ENCODE measurements at places on chromosomes 6 and 20. TPM values are rescaled to one million over a fixed set of nuclear protein-coding genes. Genes with fewer than 3 reads are reported as not detected.

DNA sequence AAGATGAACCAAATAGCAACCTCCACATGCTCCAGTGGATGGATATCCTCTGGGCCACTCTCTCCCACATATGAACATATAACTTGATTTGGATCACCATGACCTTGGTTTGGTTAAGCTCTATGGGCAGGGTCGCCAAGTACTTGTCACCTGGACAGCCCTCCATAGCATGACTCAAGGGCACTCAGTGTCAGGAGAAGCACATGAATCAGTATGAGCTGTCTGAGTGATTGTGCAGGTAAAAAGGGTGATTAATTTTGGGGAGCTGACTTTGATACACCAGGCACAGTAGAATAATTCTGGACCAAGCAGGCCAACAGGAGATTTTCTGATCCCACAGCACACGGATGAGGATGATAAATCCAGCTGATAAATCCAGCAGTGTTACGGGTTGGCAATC is 74.4 kb downstream of the OPRM1 start:
- no peak for DNase-seq

The ME1 gene
- 23.4 TPM for polyA plus RNA-seq

GRCh38 chr20:38453941-38454340 is 18.7 kb upstream of the RALGAPB start:
- DNase-seq: no peak

DNA sequence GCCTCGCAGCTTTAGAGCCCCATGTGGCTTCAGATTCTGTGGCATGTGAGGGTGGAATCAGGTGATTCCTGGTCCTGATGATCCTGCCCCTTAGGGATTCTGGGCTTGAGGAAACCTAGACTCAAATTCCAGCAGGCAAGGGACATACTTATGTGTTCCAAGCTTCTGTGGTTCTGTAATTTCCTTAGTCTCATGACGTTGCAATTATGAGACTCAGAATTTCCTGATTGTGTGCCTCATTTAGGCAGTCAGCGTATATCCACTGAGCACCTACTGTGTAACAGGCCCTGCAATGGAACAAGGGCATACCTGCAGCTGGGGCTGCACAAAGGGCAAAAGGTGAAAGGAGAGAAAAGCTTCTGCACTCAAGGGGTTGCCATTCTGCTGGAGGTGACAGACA is 11.6 kb upstream of the BPIFB4 start:
- DNase-seq: no peak

- DNase-seq: no peak
These were observed 9.9 kb downstream of the ADIG start for GRCh38 chr20:38590676-38591473.

GRCh38 chr6:112348891-112349635 is 1.9 kb downstream of the RFPL4B start:
- DNase-seq: no peak

DNA sequence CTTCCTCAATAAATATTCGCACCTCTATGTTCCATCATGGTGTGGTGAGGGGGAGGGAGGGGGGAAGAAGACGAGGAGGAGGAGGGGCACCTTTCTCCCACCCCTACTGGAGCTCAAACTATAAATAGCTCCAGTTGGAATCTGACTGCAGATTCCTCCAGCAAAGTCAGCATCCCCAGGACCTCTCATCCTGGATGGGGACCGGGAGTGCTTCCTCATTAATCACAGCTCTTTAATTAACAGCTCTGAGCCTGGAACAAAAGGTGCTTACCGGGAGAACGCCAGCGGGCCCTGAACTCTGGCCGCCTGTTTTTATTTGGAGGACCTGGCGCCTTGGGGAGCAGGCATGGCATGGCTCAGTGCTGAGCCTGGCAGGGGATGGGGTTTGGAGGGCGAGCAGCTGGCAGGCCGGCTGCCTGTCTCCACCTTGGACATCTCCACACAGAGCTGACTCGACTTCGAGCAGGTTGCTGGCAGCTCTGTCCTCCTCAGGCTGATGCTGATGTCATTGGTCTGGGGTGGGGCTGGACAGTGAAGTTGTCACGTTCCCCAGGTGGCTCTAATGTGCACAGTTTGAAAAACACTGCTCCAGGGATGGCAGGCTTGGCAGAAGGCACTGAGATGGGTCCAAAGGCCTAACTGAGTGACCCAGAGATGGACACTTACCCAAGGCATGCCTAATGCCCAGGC is 180.4 kb downstream of the DHX35 start:
- no peak for DNase-seq

DNA sequence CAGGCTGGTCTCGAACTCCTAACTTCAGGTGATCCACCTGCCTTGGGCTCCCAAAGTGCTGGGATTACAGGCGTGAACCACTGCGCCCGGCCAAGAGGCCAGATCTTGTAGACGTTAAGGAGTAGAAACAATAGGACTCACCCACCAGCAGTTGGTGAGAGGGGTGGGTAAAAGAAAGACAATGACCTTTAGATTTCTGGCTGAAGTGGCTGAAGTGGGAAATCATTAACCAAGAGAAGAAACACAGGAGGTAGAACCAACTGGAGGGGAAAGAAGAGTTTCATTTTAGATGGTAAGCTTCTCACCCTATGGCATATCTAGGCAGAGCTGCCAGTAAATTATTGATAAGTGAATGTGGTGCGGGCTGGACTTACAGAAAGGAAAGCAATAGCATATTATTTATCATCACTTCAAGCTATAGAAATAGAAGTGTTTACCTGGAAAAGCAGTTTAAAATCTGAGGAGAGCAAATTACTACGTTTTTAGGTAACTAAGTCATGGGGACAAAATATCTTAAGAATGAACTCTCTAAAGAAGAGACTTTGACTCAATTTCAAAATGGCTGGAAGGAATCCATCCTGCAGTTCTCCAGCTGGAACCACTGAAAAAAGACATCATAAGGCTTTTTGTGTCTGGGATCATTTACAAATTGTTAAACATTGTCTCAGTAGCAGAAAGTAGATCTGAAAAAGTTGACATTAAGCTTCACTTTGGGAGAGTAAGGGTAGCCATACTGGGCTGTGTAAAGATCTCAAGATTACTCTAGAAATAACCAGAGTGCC is 109.6 kb downstream of the ALDH8A1 start:
- DNase-seq: no peak

DNA sequence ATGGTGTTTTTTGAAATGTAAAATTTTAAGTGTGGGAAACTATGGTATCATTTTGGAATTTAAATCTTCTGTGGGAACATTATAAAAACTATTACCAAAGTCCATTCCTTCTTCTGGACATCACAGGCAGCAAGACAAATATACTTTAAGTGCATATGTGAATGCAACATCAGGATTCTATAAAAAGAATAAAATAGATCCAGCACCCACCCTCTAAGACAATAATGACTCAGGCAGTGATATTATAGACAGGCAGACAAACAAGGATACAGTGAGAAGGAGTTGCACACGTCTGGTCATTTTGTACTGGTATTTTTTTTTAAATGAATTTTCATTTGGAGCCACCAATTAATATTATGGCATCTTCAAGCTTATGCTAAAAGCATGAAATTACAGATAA is 21.1 kb upstream of the NEDD9 start:
- DNase-seq: no peak

The ZC2HC1B gene
- polyA plus RNA-seq: not detected

DNA sequence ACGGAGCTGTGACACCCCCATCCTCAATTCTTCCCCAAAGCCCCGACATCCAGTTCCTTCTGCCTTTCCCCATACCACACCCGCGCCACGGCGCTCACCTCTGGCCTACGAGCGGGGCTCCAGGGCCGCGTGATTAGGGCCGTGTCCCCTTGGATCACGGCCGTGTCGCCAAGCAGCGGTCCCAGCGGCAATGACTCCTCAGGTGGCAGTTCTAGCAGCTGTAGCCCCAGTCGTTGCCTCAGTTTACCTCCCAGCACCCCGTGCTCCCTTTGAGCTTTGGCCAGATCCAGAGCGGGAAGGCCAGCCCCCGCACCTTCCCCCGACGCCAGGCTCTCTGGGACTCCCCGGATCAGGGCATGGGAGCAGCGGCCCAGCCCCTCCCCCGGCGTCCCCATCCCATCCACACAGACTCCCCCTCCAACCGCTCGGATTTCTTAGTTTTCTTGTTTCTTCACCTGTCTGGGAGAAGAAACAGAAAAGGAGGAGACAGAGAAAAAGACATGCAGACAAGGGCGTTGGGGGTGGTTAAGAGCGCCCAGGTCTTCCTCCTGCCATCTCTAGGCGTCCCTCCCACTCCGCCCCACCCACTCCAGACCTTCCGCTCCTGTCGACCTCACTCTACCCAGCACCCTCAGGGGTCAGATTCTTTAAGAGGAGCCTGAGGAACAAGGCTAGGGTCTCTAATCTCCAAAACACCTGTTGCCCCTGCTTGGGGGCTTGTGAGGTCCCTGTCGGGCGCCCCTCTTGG is at the start of gene DDAH2:
DDAH2 (minus strand) TSS at position 533 of the 748 bp plus-strand sequence; CDS start at position 395, 138 bp downstream.
- DNase-seq: no peak

- DNase-seq: no peak
These were observed 22.2 kb upstream of the FBXO30 start for GRCh38 chr6:145836772-145837171.

The PAX1 gene
- not detected for polyA plus RNA-seq

DNA sequence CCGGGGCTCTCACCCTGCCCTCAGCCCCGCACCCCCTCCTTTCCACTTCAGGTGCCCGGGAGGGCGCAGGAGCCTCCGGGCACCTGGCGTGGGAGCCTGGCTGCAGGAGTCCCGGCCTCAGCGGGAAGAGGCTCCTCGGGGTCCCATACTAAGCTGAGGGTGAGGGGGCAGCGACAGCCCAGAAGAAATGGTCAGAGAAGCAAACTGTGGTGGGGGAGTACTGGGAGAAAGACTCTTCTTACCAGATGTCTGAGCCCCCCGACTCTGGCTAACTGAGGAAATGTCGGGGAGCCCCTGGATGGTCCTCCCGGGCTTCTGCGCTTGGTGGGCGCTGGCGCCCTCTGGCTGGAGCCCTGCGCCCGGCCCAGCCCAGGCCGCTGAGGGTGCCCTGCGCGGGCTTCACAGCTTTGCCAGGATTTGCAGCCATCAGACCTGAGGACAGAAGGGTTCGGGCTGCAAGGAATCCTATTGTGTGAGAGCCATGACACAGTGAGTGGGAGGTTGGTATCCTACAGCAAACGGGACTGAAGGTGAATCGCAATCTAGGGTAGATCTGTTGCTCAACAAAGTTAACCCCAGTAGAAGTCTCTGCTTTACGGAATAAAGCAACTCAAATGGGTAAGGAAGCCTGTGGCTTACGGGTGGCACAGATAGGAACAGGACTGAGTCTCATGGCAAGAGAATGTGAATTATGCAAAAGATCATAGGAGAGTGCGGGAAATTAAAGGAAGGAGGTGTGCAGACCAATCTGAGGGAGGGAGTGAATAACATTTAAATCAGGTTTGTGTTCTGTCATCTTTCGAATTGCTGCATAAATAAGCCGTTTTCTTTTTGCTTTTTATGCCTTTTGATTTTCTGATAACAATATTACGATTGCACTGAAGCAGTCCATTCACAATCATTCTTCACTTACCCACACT is 639 bp upstream of the RCAN2 start:
- DNase-seq: no peak

DNA sequence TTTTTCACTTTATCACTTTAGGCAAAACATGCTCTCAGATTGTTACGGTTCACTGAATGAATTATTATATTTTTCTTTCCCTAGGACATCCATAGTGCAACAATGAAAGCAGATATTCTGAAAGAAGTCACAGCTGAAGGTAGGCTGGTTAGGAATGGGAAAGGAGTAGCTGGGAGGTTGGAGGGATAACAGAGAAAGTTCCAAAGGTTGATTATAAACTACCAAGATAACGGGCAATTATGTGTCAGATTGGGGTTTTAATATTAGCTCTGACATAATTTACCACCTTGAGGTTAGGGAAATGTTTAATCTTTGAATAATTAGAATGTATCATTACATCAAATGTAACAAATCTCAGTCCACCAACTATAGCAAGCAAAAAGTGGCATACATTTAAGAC is 96.5 kb downstream of the HTR1B start:
- no peak for DNase-seq

The PLA2G7 gene
- 0.77 TPM for polyA plus RNA-seq

- no peak for DNase-seq
These were observed 583.8 kb downstream of the CDH26 start for GRCh38 chr20:60541991-60542390.

The TREM1 gene
- 0.66 TPM for polyA plus RNA-seq
